ENCODE measurements at places on chromosomes 12 and 14. TPM values are rescaled to one million over a fixed set of nuclear protein-coding genes. Genes with fewer than 3 reads are reported as not detected.

Gene MFAP5
- total RNA-seq, result not detected

Gene MRPL52
- total RNA-seq, result 108 TPM

Gene ITGA5
- 107 TPM for total RNA-seq

Gene GSG1
- total RNA-seq, result not detected

Gene CCDC175
- total RNA-seq, result not detected

- no peak for DNase-seq
These were observed 6.5 kb downstream of the JDP2 start for GRCh38 chr14:75434138-75434889.

- no peak for DNase-seq
These were observed 234.2 kb downstream of the TTC8 start for GRCh38 chr14:89058697-89059096.

DNA sequence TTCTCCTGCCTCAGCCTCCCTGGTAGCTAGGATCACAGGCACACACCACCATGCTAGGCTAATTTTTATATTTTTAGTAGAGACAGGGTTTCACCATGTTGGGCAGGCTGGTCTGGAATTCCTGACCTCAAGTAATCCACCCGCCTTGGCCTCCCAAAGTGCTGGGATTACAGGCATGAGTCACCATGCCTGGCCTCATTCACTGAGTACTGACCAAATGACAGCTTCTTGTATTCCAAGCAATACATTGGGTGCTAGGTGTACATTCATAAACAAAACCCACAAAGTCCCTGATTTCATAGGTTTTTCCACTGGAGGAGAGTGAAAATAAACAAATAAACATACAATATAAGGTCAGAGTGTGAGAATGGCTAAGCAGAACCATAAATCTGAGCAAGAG is 136.3 kb downstream of the HELB start:
- no peak for DNase-seq

DNA sequence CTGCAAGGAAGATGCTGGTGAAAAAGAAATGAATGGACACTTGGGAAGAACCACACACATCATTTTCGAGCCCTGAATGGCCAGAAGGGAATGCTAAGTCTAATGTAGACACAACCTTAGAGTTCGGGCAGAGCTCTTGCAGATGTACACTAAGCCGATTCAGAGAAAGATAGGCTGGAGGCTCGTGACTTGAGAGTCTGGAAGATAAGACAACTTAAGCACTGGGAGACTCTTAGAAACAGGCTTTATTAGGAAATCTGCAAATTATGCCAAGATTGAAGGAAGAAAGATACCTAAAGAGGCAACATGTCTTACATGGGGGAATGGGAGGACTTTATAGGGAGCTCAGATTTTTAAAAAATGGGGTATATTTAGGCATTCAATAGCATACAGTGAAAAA is 13.5 kb downstream of the TBPL2 start:
- no peak for DNase-seq

DNA sequence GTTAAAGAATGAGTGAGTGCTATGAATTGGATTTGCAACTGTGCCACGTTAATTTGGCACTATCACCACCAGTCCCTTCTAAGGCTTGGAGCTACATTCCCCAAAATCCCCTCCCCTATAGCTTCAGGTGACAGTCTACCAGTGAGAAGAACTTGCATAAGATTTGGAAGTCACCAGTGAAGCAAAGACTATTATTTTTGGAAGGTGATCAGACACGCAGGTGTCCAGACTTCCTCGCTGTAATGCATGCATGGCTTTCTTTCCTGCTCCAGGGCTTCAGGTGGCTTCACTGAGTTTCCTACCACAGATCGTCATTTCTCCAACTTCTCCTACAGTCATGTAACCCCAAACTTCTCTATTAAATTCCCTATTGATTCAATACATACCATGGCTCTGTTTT is 61.4 kb downstream of the SLC41A2 start:
- DNase-seq, result no peak

GRCh38 chr14:96627811-96628775 is 125.9 kb downstream of the PAPOLA start:
- no peak for DNase-seq

- DNase-seq, result no peak
These were observed 90.1 kb upstream of the FOXG1 start for GRCh38 chr14:28676479-28676878.

GRCh38 chr12:128966203-128966810 is 113.0 kb downstream of the GLT1D1 start:
- no peak for DNase-seq

GRCh38 chr14:91732439-91732838 is 553 bp upstream of the CATSPERB start:
- DNase-seq, result no peak

DNA sequence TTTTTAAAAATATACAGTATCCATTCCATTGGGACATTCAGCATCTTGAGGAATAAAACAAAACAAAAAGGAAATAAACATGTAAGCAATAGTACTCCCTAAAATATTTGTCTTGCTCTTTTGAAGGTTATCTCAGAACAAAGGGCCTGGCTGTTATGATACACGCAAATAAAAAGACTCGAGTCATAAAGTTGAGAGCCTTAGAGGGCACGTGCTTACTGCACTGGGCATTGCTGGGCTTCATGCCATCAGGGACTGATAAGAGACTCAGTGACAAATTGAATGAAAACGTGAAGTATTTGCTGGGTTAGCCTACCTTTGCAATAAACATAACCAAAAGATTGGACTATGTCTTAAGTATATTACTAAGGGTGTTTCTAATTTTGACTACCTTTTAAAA is 118.9 kb downstream of the SLC35F4 start:
- DNase-seq, result no peak

DNA sequence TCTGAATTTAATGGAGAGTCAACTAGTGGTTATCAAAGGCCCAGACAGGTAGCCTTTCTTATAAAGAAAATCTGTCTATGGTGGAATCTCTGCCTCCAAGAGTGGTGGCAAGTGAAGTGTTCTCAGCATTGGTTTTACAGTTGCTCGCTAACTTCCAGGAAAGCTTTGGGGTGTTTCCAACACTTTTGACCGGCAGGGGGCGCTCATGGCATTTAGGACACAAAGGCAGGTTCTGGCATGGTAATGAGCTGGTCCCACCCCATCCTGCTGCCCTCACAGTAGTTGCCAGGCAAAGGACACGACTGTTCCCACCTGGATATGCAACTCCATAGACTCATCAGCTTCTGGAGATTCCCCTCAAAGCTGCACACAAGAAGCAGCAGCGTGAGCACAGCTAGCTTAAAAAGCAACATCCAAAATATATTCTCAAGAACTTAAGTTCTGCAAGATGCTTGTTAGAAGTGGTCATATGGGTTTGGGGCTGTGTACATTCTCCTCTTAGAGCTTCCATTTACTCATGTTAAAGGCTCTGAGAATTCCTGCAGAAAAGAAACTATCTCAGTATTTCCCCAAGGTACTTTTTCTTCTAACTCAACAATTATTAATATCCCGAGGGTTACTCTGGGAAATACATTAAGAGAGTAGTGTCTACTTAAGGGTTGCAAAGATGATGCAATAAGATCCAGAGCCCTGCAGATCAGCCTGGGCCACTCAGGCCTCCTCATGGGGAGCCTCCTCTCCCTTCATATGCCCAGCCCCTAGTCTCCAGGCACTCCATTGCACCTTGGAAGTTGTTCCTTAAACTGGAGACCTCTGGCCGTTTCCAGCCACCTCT is 14.8 kb downstream of the PROX2 start:
- DNase-seq, result peak; percentile 91

DNA sequence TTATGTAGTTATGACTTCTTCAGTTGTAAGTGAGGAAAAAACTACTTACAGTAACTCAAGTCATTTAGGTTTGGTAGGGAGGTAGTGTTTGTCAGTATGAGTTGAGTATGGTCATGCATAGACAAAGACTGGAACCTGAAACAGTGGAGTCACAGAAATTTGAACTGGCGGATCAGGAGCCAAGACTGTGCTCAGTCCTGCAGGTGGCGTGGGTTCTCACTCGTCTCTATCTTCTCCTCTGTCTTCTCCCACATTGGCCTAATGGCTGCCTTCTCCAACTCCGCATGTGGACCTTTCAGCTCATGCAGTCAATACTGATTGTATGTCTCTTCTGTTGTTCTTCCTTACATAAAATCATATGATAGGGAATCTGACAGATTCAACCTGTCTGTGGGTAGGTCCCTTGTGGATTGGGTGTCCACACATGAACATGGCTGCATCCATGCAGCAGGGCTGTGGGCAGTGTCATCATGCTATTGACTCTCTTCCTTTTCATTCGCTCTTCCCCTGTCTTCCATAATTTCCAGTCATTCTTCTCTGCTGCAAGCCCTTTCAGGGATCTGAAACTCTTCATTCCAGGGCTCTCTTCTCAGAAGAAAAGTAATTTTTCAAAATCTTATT is 78.8 kb upstream of the NEDD1 start:
- DNase-seq, result no peak

All from activated CD4-positive, alpha-beta memory T cell treated with anti-CD3 and anti-CD28 coated beads, Interleukin-2, amount 10 ng/mL, durations not matched to agents 7 days and 5 days (primary cell).